ENCODE measurements at places on chromosomes 3 and 15. TPM values are rescaled to one million over a fixed set of nuclear protein-coding genes. Genes with fewer than 3 reads are reported as not detected.

GRCh38 chr15:63402498-63403253, 21.0 kb upstream of the CA12 start:
- peak; percentile 57 for DNase-seq

DNA sequence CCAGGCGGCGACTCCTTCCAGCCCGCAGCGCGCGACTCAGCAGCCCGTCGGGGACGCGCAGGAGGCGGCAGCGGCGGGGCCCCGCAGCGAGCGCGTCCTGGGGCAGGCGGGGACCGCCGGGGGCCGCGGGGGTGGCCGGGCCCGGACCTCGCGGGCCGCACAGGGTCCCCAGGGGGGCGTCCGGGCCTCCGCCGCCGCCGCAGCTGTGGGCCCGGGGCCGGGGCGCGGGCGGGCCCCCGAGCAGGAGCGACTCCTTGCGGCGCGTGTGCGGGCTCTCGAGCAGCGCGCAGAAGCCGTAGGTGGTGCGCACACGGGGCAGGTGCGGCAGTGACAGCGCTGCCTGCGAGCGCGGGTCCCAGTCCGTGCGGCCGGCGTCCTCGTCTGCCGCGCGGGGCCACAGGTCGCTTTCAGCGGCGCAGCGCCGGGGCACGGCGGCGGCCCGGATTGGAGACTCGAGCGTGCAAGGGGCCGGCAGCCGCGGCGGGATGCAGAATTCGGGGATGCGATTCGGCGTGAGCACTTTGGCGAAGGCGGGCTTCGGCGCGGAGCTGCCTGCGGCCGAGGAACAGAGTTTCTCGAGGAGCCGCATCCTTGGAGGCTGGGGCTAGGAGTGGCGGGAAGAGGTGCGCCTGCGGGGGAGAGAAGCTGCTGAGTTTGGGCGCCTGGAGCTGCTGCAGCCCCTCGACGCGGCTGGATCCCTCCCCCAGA, 535 bp downstream of the C2CD4B start:
- DNase-seq, result no peak

DNA sequence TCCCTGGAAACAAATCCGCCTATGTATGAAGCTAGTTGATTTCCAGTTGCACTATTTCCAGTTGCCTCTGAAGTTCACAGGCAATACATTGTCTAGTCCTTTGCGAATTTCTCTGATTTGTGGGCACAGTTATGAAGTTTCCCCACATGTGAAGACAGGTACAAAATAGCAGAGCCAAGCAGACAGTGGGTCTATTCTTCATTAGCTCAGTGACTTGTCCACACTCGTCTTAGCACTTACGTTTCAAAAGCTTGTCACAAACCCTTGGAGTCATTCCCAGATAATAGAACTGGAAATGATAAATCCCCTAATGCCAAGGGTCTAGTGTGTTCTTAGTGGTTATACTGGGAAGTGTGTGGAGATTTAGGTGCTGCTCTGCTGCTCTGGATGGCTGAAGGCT, 14.5 kb downstream of the SRPRB start:
- DNase-seq, result no peak

GRCh38 chr15:95439922-95440376, 890.6 kb upstream of the NR2F2 start:
- peak; percentile 68 for DNase-seq

- DNase-seq, result no peak
Measured at GRCh38 chr15:77812664-77813063, 180.0 kb upstream of the LINGO1 start.

DNA sequence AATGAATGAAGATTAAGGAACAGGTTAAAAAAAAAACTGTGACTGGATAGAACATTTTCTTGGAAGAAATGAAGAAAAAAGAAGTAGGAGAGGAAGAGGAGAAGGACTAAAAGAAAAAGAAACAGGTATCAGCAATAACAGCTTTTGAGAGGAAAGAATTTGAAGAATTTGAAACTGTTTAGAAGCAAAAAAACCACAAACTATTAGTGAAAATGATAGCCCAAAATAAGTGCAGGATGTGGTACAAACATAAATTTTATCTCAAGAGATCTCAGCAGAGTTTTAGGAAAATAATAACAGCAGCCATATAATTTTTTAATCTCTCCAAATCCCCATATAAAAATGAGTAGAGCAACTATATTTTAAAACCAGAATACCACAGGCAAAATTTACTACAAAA, 8.8 kb upstream of the A4GNT start:
- DNase-seq, result no peak

DNA sequence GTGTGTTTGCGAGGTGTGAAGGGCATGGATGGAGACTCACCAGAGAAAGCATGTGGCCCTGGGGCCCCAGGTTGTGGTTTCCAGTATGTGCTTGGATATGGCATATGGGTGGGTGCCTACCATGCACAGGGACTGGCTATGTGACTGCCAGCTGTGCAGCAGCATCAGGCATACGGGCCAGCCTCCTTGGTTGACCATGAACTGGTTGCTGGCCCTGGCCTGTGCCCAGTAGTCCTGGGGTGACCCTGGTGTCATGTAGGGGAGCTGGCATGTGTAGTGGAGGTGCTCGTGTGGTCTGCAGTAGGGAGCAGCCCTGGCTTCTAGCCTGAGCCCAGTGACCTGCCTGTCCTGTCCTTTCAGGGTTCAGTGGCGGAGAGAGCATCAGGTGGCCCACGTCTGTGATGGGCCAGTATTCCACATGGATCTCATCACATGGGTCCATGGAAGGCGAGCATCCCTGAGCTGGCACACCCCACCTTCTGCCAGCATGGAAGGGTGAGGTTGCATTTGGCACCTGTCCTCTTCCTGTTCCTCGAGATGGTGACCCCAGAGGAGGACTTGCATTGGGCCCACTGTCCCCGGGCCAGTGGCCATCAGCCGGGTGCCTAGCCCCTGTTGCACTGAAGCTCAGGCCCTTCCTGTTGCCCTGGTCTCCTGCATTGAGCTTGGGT, 228.9 kb downstream of the SNRPN start:
- no peak for DNase-seq

The SERPINI1 gene
- 1.1 TPM for total RNA-seq

DNA sequence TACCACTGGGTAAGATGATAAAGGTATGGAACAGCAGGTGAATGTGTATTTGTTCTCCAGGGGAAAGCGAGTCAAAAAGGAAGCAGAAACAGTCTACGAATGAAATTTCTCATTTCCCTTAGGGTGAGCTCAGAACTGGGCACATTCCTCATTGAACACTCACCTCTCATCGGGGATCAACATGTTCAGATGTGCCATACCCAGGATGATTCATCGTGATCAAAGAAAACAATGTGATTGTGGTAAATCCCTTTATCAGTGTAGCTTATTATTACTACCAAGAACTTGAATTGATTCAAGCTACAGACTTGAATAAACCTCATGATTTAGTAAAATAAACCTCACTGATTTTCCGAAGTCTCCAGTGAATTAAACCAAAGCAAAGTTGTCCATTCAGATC, 72.1 kb downstream of the GJD2 start:
- peak; percentile 76 for DNase-seq

The FES gene
- 9.7 TPM for total RNA-seq

The ATP8B4 gene
- total RNA-seq, result 0.54 TPM

DNA sequence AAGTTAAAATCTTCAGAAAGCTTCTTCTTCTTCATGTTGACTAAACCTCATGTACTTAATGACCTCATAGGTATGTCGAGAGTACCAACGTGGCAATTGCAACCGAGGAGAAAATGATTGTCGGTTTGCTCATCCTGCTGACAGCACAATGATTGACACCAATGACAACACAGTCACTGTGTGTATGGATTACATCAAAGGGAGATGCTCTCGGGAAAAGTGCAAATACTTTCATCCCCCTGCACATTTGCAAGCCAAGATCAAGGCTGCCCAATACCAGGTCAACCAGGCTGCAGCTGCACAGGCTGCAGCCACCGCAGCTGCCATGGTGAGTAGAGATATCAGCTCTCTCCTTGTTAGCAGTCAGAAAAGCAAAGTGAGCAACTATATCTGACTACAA, 176.5 kb downstream of the MBNL1 start:
- no peak for DNase-seq

DNA sequence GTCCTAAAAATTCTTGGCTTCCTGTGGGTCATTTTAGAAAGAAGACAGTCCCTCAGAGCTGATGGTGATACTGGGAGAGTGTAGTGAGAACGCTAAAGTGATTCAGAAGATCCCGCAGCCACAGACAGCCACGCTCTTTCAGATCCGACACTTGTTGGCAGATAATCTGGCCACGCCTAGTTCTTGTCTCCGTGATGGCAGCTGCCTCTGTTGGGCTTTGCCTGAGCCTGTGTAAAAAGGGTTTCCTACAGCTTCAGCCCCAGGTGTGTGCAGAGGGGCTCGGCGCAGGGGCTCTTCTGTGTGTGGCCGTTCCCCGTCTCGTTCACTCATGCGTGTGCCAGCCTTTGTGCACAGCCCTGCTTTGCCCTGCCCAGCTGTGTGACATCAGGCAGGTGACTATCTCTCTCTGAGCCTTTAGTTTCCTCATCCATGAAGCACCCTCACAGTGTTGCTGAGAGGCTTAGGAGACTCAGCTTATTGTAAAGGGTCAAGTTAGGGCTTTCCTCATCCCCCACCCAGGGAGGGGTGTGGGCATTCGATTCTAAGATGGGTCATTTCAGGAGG, 6.3 kb downstream of the IRAK2 start:
- DNase-seq, result no peak
